Epithelial cell of alveolus of lung (primary cell): ENCODE measurements at places on chromosomes 2 and 18. TPM values are rescaled to one million over a fixed set of nuclear protein-coding genes. Genes with fewer than 3 reads are reported as not detected.

The L3MBTL4 gene
- 0.24 and 1.3 TPM in 2 replicates for total RNA-seq

The DYSF gene
- 1.4 and 4.3 TPM in 2 replicates for total RNA-seq

The G6PC2 gene
- total RNA-seq = not detected in 2 replicates

The GAL3ST2 gene
- total RNA-seq = 0.64 TPM in 1 of 2 replicates, not detected in the other

The LRATD1 gene
- 0.64 and 3.5 TPM in 2 replicates for total RNA-seq

The TMEM198 gene
- total RNA-seq = 0.78 and 9.2 TPM in 2 replicates

The TRIM43 gene
- not detected in 2 replicates for total RNA-seq

The SH2D6 gene
- 0.13 TPM in 1 of 2 replicates, not detected in the other for total RNA-seq

The PDE1A gene
- total RNA-seq = 0.13 and 15.3 TPM in 2 replicates
